Dermis lymphatic vessel endothelial cell (primary cell): ENCODE measurements at places on chromosomes 2 and 18. TPM values are rescaled to one million over a fixed set of nuclear protein-coding genes. Genes with fewer than 3 reads are reported as not detected.

The TUBB6 gene
- 532 and 823 TPM in 2 replicates for total RNA-seq

The CIDEA gene
- total RNA-seq = 0.33 and 0.52 TPM in 2 replicates

The DHRS9 gene
- not detected in 2 replicates for total RNA-seq

The FSIP2 gene
- under 0.01 TPM in 2 replicates for total RNA-seq

The ZNF396 gene
- total RNA-seq = 0.95 and 0.98 TPM in 2 replicates

The BIN1 gene
- total RNA-seq = 25.7 and 27.0 TPM in 2 replicates

The CYTIP gene
- total RNA-seq = not detected in 2 replicates

The NHEJ1 gene
- 17.4 and 18.0 TPM in 2 replicates for total RNA-seq

The WDR54 gene
- total RNA-seq = 30.2 and 34.0 TPM in 2 replicates

The WIPF1 gene
- 11.2 and 16.2 TPM in 2 replicates for total RNA-seq

The DNAJC5G gene
- total RNA-seq = 0.60 and 2.4 TPM in 2 replicates

The CNDP1 gene
- not detected in 2 replicates for total RNA-seq

The CYBRD1 gene
- total RNA-seq = 20.2 and 24.5 TPM in 2 replicates

The RGPD4 gene
- not detected in 2 replicates for total RNA-seq

The CRYGD gene
- total RNA-seq = not detected in 2 replicates

The ALKAL2 gene
- not detected in 2 replicates for total RNA-seq

The UGT1A3 gene
- total RNA-seq = not detected in 2 replicates

The XPO1 gene
- 143 and 178 TPM in 2 replicates for total RNA-seq

The MC2R gene
- total RNA-seq = not detected in 2 replicates

The DTNA gene
- total RNA-seq = 0.26 and 0.76 TPM in 2 replicates

The MAP2 gene
- 3.8 and 7.3 TPM in 2 replicates for total RNA-seq

The TRIM43 gene
- not detected in 2 replicates for total RNA-seq

The CCDC178 gene
- total RNA-seq = not detected in 2 replicates

The FNDC4 gene
- total RNA-seq = 8.3 and 9.5 TPM in 2 replicates

The PKDCC gene
- total RNA-seq = 4.4 and 6.3 TPM in 2 replicates

The SEPTIN10 gene
- 122 and 146 TPM in 2 replicates for total RNA-seq

The DLX1 gene
- total RNA-seq = 0.09 TPM in 1 of 2 replicates, not detected in the other

The UGT1A4 gene
- not detected in 2 replicates for total RNA-seq

The ZNF521 gene
- 139 and 149 TPM in 2 replicates for total RNA-seq

The IL1F10 gene
- not detected in 2 replicates for total RNA-seq

The AMER3 gene
- not detected in 2 replicates for total RNA-seq

The CYRIA gene
- 33.6 and 46.8 TPM in 2 replicates for total RNA-seq

The NEU2 gene
- total RNA-seq = not detected in 2 replicates

The ASXL3 gene
- total RNA-seq = under 0.01 and 0.17 TPM in 2 replicates

The SERPINB4 gene
- not detected in 2 replicates for total RNA-seq

The INHA gene
- not detected in 2 replicates for total RNA-seq

The RAB17 gene
- 11.9 and 17.8 TPM in 2 replicates for total RNA-seq

The RANBP2 gene
- total RNA-seq = 60.0 and 81.8 TPM in 2 replicates

The CARF gene
- total RNA-seq = 4.9 and 5.2 TPM in 2 replicates

The TPO gene
- not detected in 2 replicates for total RNA-seq
